ENCODE measurements at places on chromosomes 6 and 20. TPM values are rescaled to one million over a fixed set of nuclear protein-coding genes. Genes with fewer than 3 reads are reported as not detected.

Gene NUS1
- 63.7 TPM for total RNA-seq

Gene NDUFAF5
- total RNA-seq = 31.9 TPM

Gene SLC17A1
- total RNA-seq = not detected

Gene AMD1
- total RNA-seq = 113 TPM

GRCh38 chr6:41334482-41335040 lies 847 bp upstream of the NCR2 start:
- no peaks in the 10 kb centered on the region for H3K36me3 ChIP-seq
- no peak for DNase-seq
- peaks cover 44% of the 10 kb centered on the region for H3K4me1 ChIP-seq

Data from activated naive CD8-positive, alpha-beta T cell treated with anti-CD3 and anti-CD28 coated beads for 36 hours (primary cell).